Stimulated activated CD4-positive, alpha-beta T cell treated with anti-CD3 and anti-CD28 coated beads, Interleukin-1b, Interleukin-23, amount 100 ng/mL, for 1 hour (primary cell): ENCODE measurements at places on chromosomes 16 and 17.

GRCh38 chr16:69888005-69888590, 63.0 kb upstream of the CLEC18A start:
- DNase-seq: no peak

DNA sequence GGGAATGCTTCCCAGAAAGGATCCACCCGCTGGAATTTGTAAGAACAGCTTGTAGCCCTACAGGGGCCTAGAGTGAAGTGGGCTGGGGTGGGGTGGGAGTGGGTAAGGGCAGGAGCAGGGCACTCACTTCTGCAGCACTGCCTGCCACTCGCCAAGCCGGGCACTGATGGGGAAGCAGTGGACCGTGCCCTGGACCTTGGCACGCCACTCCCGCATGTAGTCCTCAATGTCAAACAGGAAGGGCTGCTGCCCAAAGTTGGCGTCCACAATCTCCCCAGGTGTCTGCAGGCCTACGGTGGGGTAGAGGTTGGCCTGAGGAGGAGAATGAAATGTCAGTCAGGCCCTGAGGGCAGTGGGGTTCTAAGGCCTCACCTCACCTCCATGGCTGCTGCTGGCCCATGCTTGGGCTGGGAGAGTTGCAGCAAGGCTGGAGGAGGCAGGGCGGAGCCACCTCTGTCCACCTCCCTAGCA, 15.7 kb upstream of the GFOD2 start:
- no peak for DNase-seq

GRCh38 chr17:67290711-67291291, 45.8 kb upstream of the HELZ start:
- DNase-seq: no peak

DNA sequence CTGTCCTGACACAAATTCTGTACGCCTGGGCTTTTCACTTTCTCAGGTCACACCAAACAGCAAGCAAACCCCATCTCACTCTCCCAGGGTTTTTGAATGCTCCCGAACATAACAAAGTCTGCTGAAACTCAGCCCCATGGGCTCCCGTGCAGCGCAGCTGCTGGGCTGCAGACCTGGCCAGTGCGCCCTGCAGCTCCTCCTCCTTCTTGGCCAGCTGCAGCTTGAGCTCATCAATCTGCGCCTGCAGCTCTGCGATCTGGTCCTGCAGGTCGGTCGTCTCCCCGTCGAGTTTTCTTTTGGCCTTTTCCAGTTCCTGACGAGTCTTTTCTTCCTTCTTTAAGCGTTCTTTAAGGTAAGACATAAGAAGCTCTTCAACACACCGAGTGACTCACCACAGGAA, 70.5 kb downstream of the NDEL1 start:
- DNase-seq: no peak

- no peak for DNase-seq
These were observed 29.4 kb upstream of the PMFBP1 start for GRCh38 chr16:72201387-72201786.

DNA sequence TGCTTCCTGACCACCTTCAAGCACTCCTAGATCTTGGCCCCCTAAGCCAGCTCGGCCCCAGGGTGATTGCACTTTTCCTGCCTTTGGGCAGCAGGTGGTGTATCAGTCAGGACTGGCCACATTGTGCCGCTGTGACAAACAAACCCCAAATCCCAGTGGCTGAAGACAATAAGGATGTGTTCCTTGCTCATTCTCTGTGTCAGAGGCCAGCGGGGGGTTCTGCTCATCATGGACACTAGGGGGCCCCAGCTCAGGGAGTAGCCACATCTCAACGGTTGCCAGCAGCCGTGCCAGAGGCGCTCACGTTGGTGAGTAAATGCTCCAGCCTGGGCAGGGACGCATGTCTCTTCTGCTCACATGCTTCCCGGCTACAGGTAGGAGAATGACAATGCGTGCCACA, 60.4 kb downstream of the ZDHHC7 start:
- no peak for DNase-seq

DNA sequence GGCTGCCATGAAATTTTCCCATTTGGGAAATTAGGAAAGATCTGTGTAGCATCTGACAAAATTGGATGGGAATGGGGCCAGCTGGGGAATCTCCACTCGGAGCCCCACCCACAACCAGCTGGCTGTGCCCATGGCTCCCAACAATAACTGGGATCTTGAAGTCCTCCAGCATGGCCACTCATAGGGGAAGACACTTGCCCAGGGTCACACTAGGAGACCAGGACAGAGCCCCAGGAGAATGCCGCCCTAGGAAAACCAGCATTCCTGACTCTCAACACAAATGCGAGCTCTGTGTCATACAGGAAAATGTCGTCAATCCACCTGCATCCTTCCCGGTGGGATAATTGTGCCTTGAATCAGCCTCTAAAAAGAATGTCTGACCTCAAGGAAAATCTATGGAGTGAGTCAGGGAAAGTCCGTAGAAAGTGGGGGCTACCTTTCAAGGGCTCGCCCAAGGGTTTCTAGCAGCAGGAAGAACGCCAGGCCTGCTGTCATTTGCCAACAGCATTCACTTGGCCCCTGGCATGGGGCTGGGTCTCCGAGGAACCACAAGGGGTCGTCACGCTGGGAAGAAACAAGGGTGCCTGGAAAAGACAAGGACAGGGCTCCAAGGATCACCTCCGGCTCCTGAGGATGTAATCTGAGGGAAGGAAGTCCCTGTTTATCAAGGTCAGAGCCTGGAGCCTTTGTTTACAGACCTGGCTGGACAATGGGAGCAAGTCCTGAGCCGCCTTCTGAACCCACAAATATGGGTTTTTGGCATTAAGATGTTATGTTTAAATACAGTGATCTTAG, 15.9 kb downstream of the CDH5 start:
- DNase-seq: no peak

DNA sequence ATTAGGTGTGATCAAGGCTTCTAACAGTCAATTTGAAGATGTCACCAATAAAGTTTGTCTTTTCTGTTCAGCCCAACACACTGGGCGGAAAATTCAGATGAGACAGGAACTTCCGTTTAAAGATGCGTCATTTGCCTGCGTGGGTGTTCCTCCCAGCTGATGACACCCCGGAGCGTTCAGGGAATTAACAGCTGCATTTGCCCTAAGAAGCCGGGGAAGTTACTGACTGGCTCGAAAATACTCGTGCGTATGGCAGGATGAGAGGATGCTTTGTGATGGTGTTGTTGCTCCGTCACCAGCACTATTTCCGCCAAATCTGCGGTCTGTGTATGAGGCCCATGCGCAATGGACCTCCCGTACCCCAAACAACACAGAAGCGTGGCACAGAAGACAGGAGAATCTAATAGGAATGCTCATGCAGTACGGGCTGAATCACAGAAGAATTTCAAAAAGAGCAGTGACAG, 11.9 kb upstream of the PVALEF start:
- no peak for DNase-seq

- no peak for DNase-seq
These were observed 94.2 kb downstream of the C16orf78 start for GRCh38 chr16:49467540-49468372.

GRCh38 chr17:48634493-48635208, 8.5 kb upstream of the HOXB9 start:
- no peak for DNase-seq

DNA sequence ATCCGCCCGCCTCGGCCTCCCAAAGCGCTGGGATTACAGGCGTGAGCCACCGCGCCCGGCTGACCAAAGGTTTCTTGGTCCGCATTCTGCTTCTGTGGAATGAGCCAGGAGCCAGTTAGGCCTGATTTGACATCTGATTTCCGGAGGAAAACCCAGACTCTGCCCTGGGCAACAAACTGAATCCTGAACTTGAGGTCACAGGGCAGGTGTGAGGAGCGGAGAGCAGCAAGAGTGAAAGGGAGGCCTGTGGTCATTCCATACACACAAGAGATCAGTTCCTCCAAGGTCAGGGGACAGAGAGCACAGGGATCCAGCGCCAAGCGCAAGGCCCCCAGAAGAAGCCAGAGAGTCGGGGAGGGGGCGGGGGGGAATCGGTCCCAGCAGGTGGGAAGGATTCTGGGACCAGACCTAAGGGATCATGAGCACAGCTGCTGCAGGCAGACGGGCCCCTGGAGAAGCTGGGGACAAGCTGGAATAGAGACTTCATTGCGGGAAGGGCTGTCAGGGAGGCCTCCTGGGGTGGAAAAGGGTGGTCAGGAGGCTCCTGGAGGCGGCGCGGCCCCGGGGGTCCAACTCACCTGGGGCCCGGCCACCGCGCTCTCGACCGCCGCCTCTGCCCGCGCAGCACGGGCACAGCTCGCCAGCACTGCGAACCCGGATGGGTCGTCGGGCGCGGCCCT, 436 bp downstream of the SHPK start:
- no peak for DNase-seq

DNA sequence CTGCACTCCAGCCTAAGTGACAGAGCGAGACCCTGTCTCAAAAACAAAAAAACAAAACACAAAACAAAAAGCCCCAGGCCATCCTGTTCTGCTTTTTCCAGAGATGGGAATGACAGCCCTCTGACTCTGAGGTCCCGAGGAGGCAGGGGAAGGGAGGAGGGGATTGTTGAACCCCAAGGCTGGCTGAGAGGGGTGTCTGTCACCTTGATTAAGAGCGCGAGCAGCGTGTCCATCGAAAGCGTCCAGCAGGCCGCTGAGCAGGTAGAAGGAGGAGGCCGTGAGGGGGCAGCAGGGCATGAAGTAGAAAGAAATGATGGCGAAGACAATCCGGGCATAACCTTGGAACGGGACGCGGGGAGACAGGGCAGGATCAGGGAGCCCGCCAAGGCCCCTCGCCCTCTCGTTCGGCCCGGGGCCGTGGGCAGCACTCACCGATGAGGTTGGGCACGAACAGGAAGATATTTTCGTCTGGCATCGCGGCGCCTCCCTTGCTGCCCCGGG, 593 bp downstream of the CDIPT start:
- no peak for DNase-seq
